ENCODE measurements at places on chromosomes 3 and 15.
A peak's percentile ranks its signal among the peaks of the same experiment; 100 is the strongest.

DNA sequence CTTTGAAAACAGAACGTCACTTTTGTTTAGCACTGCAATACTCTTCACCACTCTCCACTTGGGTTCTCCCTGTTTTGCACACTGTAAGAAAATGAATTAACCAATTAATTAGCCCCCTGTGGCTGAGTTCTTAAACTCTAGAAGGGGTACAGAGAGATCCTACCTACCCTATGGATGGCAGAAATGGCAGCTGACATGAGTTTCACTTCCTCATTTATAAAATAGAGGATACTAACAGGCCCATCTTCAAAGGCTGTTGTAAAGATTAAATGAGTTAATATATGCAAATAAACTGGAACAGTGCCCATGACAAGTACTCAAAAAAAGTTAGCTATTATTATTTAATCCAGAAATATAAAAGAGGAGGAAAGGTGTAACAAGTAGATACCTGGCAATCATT lies 36.9 kb downstream of the SUCLG2 start:
- no peak for DNase-seq

DNA sequence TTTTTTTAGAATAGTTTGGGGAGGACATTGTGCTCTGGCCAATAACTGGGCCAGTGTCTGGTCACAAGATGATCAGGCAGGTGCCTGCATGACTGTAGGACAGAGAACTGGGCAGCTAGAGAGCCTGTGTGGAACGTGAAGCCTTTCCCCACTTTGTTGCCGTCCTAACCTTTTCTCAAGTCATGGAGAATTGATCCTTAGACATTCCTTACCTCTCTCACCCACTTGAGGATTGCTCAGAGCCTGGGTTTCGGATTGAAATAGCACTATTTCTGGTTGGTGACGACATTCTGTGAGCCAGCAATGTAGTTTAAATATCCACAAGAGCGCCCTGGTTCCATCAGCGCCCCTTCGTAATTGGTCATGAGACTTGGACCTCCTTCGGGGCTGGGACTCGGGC lies 138.4 kb downstream of the IGF1R start:
- DNase-seq: no peak

GRCh38 chr3:10945683-10946287 lies 46.8 kb upstream of the SLC6A1 start:
- DNase-seq: peak; percentile 19

GRCh38 chr15:40014390-40014789 lies 24.6 kb downstream of the SRP14 start:
- no peak for DNase-seq

DNA sequence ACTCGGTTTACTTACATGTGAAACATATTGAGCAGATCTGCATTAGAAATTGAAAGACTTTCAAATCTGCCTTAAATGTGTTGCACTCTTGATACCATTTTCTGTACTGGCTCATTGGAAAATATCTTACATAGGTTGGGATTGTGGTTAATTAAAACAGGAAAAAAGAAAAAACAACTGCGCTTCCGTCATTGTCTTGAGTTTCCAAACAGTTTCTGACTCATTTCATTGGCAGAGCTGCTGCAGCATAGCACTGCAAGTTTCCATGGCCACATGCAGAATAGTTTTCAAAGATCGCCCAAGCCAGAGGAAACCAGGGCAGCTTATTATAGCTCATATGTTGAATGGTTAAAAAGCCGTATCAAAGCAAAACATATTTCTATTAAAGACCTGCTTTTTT lies 446.6 kb upstream of the BCHE start:
- DNase-seq: no peak

- peak; percentile 83 for DNase-seq
Observed at GRCh38 chr3:129003578-129004112, 2.5 kb downstream of the EFCC1 start.

DNA sequence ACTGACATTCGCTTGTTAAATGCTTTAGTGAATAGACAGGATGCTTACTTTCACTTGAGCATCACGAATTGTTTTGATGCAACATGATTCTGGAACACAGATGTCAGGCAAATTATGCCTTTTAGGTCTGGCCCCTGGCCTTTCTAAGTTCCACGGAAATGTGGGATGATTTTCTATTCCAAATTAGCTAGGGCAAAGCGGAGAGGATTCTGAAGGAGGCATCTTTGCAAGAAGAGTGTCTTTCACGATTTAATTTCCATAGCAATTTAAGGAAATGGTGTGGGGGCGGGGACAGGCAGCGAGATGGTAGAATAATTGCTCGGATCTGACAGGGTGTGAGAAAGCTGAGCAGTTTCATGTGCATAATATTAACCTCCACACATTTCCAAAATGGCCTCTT lies 238.5 kb upstream of the KCNMB2 start:
- no peak for DNase-seq

GRCh38 chr3:72750405-72750965 lies 97.8 kb downstream of the SHQ1 start:
- no peak for DNase-seq

DNA sequence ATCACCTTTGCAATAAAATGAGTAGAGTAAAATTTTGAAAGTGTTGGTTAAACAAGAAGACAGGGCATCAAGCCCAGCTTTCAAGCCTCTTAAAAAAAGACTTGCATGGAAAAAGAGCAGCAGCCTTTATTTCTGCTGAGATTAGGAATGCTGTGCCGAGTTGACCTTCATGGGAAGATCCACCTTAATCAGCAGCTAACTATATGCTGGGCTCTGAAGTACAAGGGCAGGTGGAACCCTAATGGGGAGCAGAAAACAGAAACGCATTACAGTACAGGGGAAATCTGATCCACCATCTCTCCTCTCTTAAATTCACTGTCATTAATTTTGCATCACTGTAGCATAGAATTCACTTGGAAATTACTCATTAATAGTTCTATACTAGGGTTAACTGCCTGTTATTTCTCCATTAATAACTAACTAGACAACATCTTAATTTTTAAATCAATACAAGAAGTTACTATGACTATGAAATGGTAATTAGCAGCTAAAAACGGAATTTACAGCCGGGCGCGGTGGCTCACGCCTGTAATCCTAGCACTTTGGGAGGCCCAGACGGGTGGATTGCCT lies 133.6 kb downstream of the GHSR start:
- no peak for DNase-seq

DNA sequence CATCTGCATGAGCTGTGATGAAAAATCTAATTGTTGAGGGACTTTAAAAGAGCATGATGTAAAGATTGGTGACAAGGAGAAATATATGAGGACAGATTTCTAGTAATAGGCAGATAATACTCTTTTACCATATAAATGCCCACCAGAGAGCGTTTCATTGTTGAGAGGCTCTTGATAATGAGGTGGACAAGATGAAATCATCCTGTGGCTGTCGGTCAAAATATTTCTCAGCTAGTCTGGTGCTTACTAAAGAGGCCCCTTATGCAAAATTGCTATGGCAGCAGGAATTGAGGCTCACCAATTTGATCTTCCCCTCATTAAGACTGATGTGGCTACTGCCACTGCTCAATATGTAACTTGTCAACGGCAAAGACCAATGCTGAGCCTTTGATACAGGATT lies 225.0 kb upstream of the RASGRP1 start:
- DNase-seq: no peak

GRCh38 chr3:40254891-40255290 lies 54.6 kb upstream of the EIF1B start:
- no peak for DNase-seq

GRCh38 chr3:14719006-14719405 lies 44.1 kb downstream of the C3orf20 start:
- DNase-seq: no peak

DNA sequence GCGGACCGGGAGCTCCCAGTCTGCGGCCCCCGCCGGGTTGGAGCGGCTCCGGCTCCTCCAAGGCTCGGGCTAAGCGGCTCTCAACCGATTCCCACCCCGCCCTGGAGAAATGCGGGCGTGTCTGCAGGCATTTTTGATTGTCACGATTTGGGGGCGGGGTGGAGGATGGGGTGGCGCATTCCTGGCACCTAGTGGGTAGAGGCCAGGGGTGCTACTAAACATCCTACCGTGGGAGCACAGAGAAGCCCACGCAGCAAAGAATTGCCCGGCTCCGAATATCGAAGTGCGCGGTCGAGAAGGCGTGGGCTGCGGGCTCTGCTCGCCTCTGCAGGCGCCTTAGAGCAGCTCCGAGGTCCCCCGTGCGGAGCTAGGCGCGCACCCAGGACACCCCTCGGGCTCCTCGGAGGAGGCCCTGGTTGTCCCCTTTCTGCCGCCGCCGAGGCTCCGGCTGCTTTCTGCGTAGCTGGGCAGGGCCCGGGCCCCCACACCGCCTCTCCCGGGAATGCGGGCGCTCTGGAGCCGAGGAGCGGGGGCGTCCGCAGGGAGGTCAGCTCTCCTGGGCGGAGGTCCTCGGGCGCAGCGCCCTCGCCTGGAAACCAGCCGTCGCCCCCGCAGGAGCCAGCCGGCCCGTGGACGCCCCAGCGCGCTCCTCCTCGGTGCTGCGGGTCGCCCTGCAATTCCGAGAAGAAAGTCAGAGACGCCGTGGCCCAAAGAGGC lies 16.5 kb upstream of the LAMP3 start:
- DNase-seq: no peak

DNA sequence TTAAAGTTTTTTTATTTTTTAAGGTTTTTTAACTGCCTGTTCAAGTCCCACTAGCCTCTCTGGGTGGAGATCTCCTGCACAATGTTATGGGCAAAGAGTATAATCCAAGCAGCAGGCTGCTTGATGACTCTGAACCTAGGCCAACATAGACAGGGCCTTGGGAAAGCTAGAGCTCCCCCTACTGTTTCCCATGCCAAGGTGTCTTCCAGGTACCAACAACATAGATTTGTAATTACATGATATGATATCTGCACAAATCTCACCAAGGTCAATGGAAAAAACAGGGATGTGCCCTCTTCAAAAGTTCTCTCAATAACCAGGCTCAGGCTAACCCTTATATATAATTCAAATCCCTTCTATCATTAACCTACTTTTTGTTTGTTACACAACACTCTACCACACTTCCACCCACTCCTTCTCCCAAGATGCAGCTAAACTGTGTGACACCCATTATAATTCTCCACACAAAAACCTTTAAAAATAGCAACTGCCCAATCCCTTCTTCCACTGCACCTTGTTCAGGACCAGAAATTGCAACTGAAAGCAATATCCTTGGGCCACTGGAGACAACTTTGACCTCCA lies 43.8 kb downstream of the RBM15B start:
- DNase-seq: no peak

DNA sequence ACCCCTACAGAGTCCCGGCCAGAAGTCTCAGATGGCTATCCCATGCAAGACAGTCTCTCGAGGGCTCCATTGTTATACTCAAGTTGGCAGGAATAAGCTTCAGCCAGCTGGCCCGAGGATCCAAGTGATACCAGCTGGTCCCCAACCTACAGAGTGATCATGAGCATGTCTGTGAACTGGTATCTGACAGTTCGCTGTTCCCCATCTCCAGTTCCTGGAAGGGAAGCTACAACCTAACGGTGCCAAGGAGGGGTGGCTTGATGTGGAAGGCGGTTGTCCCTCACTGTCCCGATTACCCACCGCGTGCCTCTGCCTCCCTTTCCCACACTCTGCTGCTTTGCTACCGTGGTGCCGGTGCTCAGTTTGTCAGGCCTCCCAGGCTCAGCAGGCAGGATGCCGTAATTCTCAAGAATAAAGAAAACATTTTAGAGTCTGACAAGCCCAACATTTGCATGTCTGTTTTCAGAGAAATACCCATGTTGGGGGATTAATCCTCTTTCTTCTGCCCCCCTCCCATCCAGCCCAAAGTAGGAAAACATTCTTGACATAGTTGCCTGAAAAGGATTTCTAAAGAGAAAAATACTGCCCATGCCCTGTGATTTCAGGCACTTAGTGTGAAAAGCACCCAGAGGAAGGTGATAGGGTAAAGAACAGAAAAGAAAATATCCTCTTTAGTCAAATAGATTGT lies 49.4 kb upstream of the HES1 start:
- DNase-seq: no peak

- DNase-seq: no peak
Observed at GRCh38 chr3:24828011-24828410, 333.4 kb upstream of the THRB start.

GRCh38 chr3:38606561-38606960 lies 42.9 kb downstream of the SCN5A start:
- no peak for DNase-seq

DNA sequence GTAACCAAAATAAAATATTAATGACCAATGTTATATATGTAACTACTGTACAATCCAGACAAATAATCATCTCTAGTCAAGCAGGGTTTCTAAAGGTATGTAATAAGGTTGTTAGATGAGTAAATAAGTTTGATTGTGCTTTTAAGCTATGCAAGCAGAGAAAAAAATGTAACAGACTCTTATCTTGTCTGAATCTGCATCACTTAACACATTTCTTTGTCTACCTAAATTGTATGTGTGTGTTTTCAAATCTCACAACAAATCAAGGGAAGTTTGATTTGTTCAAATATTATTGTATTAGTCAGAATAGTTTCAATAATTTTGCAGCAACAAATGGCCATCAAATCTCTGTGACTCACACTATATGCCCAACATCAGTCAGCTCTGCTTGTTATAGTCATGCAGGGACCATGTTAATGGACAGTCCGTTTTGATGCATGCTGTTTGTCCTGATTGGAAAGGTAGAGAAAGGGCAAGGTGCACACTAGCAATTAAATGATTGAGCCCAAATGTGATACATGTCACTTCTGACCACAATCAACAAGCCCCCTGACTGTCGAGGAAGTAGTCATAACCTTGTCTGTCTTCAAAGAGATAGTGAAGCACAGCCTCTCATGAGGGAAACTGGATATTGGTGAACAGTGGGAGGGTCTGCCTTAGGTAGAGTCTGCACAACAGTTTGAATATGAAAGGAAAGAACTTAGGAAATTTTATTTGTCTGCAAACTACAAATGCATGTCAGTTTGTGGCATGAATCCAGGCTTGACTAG lies 349.4 kb upstream of the SATB1 start:
- DNase-seq: no peak

- DNase-seq: peak; percentile 10
Observed at GRCh38 chr15:67303490-67304363, 49.1 kb downstream of the IQCH start.

DNA sequence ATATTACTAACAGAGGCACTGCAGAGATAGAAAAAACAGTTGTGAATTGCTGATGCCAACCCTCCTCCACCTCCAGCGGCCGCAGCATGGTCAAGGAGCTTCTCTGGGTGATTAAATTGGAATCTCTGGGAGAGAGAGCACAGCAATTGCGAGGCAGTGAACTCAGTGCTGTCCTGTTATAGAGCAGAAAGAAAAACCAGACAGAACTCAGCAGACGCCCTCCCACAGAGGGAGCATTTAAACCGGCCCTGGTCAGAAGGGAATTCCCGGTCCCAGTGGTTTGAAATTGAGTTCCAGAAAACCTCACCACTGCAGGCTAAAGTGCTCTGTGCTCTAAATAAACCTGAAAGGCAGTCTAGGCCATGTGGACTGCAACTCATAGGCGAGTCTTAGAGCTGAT lies 175.4 kb downstream of the SQOR start:
- DNase-seq: no peak

- no peak for DNase-seq
Observed at GRCh38 chr3:23874359-23875112, 42.3 kb downstream of the NKIRAS1 start.

DNA sequence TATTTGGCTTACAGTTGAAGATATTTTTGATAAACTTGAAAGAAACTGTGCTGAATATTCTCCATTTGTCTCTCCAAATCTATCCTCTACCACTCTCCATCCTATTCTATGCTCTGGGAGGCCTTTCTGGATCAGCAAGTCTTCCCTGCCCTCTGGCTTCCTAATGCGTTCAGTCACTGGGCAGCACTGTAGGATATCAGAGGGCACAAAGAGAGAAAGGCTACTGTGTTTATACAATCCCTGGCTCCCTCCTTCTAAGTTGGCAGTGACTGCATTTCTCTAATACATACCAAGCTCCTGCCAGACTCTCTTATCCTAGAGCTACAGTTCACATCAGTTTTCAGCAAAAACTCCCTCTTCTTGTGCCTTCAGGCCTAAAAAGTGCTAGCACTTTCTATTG lies 102.1 kb upstream of the FHIT start:
- DNase-seq: no peak

Data from NCI-H1930 (cell line).